ENCODE measurements at places on chromosomes 7 and 10. TPM values are rescaled to one million over a fixed set of nuclear protein-coding genes. Genes with fewer than 3 reads are reported as not detected.

PHYHIPL gene
- not detected for total RNA-seq

ZP3 gene
- total RNA-seq, result 8.0 TPM

TMEM26 gene
- total RNA-seq, result not detected

ADARB2 gene
- total RNA-seq, result 4.4 TPM

MMRN2 gene
- not detected for total RNA-seq

PHYH gene
- total RNA-seq, result 11.3 TPM

TACC2 gene
- not detected for total RNA-seq

PAX2 gene
- total RNA-seq, result not detected

TRPV5 gene
- total RNA-seq, result not detected

HOXA4 gene
- not detected for total RNA-seq

CLRN3 gene
- not detected for total RNA-seq

CEP41 gene
- total RNA-seq, result 16.4 TPM

MYO1G gene
- 382 TPM for total RNA-seq

HOXA7 gene
- not detected for total RNA-seq

SAP25 gene
- 41.5 TPM for total RNA-seq

DKK1 gene
- total RNA-seq, result not detected
